ENCODE measurements at places on chromosomes 1 and 21.
A peak's percentile ranks its signal among the peaks of the same experiment; 100 is the strongest.

- no peak for DNase-seq
These were observed 207.2 kb downstream of the ZC3H11B start for GRCh38 chr1:219405531-219406331.

- no peak for DNase-seq
These were observed 39.7 kb downstream of the CHML start for GRCh38 chr1:241600496-241600901.

DNA sequence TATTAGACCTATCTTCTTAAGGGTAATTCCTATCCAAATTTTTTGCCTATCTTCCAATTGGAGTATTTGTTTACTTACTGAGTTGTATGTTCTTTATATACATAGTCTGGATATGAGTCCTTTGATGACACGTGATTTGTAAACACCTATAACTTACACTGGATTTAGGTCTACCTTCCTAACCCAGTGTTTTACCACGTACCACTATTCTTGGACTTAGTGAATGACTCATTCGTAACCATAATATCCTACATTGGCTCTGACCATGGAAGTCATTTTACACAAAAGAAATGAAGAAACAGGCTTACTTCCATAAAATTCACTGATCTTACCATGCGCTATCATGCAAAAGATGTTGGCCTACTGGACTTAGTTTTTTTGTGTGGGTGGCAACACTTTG lies 23.9 kb upstream of the ZZZ3 start:
- no peak for DNase-seq

- no peak for DNase-seq
These were observed 83.6 kb downstream of the JAK1 start for GRCh38 chr1:64882574-64883255.

DNA sequence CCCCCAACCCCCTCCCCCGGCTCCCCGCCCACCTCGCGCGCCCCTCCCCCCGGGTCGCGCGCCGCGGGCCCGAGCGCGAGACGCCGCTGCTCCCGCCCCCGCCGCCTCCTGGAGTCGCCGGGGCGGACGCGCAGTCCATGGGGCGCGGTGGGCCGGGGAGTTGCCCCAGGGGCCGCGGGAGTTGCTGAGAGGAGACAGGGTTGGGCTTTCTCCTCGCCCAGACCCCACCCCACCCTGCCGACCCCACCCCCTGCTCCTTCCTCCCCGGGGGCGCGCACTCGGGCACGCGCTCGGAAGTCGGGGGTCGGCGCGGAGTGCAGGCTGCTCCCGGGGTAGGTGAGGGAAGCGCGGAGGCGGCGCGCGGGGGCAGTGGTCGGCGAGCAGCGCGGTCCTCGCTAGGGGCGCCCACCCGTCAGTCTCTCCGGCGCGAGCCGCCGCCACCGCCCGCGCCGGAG lies at the start of gene LAMC1:
Gene LAMC1, plus strand, starts transcription at position 275 of the 455 bp plus-strand sequence. CDS start 297 bp downstream, outside the sequence.
- DNase-seq = peak; percentile 77

- DNase-seq = no peak
These were observed 143.3 kb downstream of the CTH start for GRCh38 chr1:70554341-70554740.

DNA sequence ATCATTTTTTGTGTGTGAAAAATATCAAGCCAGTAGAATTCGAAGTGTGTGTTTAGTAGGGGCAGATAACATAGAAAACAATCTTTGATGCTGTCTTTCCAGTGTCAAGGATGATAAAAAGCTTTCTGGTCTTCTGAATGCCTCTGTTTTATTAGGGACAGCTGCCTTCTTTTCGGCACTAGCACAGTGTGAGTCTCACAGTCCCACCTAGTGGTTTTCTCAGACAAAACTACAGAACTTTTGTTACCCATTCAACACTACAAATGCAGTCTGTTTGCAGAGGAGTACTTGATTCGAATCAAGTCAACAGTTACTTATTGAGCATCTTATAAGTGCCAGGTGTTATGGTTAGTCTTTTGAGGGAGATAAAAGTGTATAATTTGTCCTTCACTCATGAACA lies 30.6 kb upstream of the MCOLN3 start:
- peak; percentile 36 for DNase-seq

GRCh38 chr1:92085727-92086126 lies 5.6 kb downstream of the BTBD8 start:
- no peak for DNase-seq

GRCh38 chr1:238675221-238675620 lies 711.1 kb upstream of the CHRM3 start:
- DNase-seq = no peak

DNA sequence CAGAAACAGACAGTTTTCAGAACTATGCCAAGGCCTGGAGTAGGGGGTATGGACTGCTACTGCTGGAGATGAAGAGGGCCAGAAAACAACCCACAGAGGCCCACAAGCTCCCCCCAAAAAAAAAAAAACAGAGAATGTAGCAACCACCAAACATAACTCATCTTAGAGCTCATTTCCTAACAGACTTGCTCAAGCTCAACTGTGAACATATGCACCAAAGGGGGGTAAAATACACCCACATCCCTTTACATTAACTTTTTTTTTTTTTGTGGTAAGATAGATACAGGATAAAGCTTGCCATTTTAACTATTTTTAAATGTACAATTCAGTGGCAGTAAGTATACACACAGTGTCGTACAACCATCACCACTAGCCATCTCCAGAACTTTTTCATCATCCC lies 36.0 kb downstream of the SEC16B start:
- no peak for DNase-seq

DNA sequence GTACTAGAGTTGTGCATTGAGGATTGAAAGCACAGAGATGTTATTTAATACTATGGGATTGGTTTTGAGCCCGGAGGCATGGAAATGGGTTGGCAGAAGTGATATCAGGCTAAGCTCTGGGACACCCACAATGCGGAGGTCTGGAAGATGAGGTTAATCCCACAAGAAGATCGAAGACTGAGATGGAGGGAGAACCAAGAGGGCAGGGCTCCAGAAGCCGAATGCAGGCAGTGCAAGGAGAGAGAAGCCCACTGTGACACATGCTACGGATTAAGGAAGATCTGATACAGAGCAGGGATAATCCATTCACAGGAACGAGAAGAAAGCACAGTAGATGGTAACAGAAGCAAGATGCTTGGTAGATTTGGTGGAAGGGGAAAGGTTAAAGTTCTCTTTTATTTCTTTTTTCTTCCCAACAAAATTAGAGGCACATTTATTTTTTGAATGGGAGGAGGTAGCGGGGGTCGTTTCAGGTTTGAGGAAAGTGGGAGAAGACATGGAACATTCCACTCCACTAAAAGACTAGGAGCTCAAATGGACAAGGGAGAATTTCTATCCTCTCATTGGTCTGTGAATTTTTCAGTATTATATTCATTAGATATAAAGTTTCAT lies 113.2 kb downstream of the NCAM2 start:
- DNase-seq = no peak

DNA sequence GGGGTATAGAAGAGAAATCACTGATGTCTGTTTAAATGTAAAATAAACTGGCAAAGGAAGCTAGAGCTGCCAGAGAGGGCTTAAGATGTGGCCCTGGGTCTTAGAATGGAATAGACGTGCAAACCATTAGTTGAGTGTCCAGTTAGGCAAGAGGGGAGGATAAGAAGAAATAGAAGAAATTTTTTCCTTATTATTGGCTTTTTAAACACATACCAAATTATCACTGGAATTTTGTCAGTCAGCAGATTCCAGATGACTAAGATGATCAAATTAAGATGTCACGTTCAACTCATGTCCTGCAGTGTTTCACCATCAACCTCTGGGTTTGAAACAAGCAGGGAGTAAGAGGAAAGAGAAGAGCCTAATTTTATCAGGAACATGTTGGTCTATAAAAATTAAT lies 71.6 kb upstream of the C1orf21 start:
- DNase-seq = peak; percentile 34

DNA sequence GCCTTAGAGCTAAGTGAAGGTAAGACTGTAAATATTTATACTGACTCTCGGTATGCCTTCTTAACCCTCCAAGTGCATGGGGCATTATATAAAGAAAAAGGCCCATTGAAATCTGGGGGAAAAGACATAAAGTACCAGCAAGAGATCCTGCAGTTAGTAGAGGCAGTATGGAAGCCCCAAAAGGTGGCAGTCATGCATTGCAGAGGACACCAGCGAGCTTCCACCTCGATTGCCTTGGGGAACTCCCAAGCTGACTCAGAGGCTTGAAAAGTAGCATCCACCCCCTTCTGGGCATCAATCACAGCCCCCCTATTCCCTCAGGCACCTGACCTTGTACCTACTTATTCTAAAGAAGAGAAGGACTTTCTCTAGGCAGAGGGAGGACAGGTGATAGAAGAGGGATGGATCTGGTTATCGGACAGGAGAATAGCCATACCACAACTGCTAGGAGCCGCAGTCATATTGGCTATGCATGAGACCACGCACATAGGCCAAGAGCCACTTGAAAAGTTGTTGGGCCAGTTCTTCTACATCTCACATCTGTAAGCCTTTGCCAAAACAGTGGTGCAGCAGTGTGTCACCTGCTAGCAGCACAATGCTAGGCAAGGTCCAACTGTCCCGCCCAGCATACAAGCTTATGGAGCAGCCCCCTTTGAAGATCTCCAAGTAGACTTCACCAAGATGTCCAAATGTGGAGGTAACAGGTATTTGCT lies 19.4 kb downstream of the PLA2G2F start:
- DNase-seq = no peak

GRCh38 chr1:62712336-62713243 lies 24.4 kb upstream of the DOCK7 start:
- no peak for DNase-seq

DNA sequence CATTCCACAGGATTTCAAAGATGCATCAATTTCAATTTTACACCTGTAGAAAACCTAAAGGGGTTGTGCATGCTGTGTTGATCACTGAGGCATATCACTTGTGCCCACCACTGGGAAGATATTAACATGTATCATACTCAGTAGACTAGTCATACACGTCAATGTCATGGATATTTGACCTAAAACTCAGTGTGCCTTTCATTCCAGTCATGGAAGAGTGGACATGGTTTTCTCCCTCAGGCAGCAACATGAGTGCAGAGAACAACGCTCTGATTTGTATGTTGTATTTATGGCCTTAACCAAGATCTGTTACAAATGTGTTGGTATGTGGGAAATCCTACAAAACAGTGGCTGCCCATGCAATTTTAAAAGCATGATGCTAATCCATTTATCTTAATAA lies 6.1 kb upstream of the C1orf53 start:
- DNase-seq = no peak

GRCh38 chr1:47592296-47593012 lies 154.6 kb downstream of the FOXD2 start:
- DNase-seq = no peak

DNA sequence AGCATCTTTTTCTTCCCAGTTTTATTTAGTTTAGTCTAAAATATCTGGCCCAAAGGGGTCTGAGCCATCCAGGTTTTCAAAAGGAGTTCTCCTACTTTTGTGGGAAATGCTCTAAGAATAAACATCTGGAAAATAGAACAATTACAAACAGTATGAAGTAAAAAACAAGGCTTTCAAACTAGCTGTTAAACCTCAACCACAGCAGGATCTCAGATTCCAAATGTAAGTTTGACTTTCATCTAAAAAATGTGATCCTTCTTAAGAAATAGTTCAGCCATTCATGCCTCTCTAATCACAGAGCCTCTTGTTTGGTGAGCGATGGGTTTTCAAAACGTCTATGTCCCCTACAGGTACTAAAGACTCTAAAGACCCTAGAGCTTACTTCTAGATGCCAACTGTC lies 413.5 kb downstream of the DUSP10 start:
- DNase-seq = no peak

- no peak for DNase-seq
These were observed 16.8 kb upstream of the FAM131C start for GRCh38 chr1:16090076-16090826.

DNA sequence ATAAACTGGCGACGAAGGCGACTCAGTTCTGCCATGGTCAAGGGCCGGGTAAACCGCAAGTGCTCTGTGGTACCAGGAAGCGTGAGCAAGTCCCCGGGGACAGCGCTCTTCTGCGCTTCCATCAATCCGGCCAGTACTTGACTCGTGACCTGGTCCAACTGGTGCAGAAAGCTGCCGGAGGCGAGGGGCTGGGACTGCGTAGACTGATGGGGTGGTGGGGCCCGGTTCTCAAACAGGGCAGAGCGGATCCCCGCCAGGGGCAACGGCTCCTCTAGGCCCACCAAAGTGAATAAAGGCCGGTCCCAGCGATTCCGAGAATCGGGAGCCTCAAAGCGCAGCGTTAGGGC lies 852 bp downstream of the KTI12 start:
- peak; percentile 61 for DNase-seq

DNA sequence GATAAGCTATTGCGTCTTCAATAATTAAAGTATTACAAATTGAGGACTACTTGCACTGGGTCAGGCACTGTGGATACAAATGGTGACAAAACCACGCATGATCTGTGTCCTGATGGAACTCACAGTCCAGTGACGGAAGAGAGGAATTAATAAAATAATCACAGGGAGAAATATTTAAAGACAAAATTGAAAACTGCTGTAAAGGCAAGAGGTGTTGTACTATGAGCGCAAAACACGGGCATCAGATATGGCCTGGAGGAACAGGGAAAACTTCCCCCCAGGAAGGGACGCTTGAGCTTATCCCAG lies 16.6 kb upstream of the SLAMF6 start:
- no peak for DNase-seq

DNA sequence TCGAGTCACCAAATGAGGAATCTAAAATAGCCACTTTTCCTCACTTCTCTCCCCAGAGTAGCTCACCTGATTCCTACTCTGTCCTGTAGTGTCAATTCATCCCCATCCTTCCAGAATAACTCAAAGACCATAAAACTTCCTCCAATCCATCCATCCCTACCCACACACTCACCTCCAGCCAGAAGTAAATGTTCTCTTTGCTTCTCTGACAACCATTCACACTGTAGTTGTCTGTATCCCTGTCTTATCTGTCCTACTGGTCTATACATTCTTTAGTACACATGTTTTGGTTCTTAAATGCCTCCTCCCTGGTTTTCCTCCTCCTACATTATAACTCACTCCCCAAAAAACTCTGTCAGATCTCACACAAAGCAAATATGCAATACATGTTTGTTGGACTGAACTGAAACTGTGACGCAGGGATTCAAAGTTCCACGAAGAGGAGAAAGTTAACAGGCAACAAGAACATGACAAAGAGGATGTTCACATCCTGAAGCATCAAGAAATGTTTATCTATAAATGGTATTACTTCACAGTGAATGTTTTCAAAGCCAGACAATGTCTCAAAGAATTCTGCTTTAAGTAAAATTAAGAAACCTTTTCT lies 11.0 kb downstream of the TP53BP2 start:
- DNase-seq = no peak

- DNase-seq = no peak
These were observed 239.3 kb upstream of the NEGR1 start for GRCh38 chr1:72521659-72522058.

DNA sequence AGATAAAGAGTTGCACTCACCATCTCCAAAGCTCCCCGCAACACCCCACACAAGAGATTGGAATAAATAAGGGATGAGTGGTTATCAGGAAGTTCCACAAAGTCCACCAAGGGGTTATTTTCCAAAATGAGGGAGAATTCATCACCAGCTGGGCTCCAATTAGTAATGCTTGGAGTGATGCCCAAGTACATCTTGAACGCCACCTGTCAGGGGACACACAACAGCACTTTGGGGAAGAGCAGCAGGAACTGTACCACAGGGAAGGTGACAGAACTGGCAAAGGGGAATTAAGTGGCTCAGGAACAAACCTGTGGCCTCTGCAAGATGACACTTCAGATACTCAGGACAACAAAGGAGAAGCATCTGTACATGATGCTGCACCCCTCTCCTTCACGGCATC lies 11.5 kb downstream of the TRAPPC3 start:
- DNase-seq = no peak

- DNase-seq = no peak
These were observed 7.3 kb downstream of the SCNN1D start for GRCh38 chr1:1287288-1288110.

- no peak for DNase-seq
These were observed 393.2 kb upstream of the CXADR start for GRCh38 chr21:17119466-17120297.

- peak; percentile 90 for DNase-seq
These were observed 18.1 kb downstream of the USP48 start for GRCh38 chr1:21764615-21765423.

Measured in stromal cell of bone marrow (primary cell).